LNCaP clone FGC (cell line): ENCODE measurements at places on chromosomes 16 and 17.

DNA sequence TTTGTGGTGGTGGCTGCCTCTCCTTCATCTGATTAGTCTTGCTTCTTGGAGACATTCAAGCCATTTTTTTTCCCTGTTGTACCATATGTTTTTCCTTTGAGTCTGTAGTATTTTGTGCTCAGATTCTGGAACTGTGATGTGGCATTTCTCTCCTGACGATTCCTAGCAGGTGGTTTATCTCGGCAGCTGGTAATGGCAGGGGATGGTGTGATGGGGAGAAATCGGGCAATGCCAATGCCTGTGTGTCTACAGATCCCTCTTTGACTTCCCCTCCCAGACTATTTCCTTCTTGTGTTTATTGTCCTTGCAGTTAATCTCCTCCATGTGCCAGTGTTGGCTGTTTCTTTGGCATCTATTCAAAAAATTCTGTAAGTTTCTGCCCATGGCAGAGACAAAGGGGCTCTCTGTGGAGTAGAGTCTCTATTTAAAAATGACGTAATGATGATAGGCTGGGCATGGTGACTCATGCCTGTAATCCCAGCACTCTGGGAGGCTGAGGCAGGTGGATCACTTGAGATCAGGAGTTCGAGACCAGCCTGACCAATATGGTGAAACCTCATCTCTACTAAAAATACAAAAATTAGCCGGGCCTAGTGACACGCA, 90.2 kb upstream of the ERCC4 start:
- no peak for DNase-seq

GRCh38 chr16:46920402-46921068, 36.4 kb downstream of the GPT2 start:
- DNase-seq = peak; percentile 96

GRCh38 chr17:958712-959451, 20.7 kb downstream of the NXN start:
- no peak for DNase-seq

- no peak for DNase-seq
Measured at GRCh38 chr16:1335211-1335971, 1.9 kb downstream of the BAIAP3 start.
